Activated naive CD4-positive, alpha-beta T cell (primary cell): ENCODE measurements at places on chromosomes 6 and 20.

DNA sequence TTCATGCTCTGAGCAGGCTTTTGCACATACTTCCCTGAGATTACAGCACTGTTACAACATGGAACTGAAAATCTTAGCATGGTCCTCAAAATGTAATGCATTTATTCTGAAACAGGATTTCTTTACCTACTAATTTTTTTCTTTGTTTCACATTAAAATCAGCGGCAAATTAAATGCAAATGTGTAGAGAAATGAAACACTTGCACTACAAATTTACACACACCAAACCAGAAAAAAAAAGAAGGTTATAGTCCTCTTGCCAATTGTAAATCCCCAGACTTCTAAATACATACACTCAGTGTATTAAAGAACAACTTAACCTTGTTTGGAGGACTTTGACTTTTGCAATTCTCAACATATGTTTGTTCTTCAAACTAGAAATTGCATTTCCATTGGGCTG, 210.9 kb upstream of the TBX18 start:
- no peak for DNase-seq

DNA sequence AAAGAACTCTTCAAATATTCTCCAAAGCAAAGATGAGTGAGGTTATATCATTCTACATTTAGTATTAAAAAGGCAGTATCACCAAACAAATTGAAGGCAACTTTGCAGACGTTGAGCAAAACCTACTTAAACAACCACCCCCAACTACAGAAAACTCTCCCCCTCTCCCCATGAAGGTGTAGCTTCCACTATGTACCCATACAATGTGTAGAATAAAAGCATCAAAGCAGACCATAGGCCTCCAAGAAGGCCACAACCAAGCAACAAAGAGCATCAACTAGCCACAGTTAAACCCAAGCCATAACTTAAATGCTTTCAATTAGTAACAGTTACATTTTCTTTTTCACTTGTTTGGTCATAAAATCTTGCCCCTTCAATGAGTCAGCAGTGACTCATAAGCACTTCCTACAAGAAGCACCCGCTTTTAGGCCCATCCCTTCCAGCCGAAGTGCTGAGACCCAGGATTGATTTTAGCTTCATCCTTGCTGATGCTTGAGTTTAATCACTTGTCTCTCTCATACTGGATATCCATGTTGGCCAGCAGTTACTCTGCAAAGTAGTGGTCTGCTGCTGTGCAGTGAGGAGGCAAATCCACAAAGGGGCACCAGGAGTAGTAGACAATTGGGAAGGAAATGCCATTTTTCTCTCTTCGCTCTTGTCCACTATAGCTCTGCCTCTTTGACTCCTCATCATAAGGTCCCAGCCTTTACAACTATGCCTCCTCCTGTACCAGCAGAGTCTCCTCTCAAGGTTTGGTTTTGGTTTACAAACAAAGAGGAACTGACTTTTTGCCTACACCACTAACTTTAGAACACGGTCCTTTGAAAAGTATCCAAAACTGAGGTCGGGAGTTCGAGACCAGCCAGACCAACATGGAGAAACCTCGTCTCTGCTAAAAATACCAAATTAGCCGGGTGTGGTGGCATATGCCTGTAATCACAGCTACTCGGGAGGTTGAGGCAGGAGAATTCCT, 8.4 kb upstream of the NUP153 start:
- no peak for DNase-seq

- no peak for DNase-seq
These were observed 9.4 kb upstream of the PYGB start for GRCh38 chr20:25238319-25239037.

GRCh38 chr6:156916130-156916801, 139.1 kb downstream of the ARID1B start:
- DNase-seq, result no peak

DNA sequence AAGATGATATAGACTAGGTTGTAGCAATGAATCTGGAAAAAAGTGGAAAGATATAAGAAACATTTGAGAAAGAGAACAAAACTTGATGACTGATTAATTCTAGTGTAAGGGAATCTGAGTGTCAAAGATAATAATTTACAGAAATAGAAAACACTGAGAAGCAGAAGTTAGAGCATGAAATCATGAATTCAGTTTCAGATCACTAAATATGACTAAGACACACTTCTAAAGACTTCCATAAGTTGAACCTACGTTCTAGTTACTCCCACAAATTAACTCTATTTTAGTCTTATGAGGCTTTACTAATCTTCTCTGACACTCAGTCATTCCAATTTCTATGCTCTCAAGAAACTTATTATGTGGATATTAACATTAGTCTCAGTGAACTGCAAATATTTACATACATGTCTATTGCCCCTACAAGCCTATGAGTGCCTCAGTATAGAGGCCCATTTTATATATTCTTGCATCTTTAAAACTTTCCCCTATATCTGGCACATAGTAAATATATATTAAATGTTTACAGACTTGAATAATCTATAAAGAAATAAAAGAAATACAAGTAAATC, 30.4 kb downstream of the IBTK start:
- DNase-seq, result no peak

DNA sequence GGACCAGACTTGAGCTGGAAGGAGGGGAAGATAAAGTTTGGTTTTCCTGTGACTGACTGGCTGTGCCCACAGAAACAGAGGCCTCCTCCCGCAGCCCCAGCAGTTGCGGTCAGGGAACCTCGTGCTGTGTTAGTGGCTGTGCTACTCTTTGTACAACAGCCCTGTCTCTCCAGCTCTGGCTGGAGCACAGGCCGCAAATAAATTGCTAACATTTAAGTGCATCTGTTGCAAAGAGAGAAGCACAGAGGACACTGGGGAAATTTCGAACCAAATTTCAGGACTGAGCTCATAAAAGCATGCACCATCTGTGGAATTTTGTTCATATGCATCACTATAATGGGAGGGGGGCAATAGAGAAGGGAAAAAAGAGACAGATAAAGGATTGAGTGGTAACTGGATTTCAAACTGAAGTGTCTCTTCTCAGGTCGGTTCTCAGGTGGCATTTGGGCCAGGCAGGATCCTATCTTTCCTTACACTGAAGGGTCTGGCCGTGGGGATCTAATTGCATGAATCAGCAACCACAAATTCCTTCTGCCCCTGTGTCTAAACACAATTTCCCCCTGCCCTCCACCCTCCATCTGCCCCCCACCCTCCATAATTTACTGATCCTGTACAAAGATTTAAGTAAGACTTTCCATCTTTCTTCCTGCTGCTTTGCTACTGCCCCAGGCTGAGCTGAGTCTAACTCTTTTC, 88.9 kb upstream of the ATXN1 start:
- DNase-seq, result no peak

- no peak for DNase-seq
These were observed 54.1 kb downstream of the MAFB start for GRCh38 chr20:40634891-40635290.

DNA sequence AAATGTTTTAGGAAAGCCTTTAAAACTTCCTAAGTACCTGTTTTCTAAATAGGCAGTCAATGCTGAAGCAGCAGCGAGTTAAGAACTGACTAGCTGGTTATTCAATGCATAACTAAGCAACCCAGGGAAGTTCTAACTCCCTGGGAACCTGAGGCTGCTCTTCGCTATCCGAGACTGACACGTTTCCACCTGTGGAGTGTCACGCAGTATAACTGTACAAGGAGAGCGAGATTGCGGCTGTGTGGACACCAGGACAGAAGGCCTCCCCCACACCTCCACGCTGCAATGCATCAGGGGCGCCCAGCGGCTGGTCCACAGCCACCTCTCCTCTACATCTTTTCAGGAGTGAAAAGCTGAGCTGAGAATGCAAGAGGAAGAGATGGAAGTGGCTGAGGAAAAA, 8.0 kb downstream of the PXDC1 start:
- no peak for DNase-seq

GRCh38 chr6:165042912-165043311, 266.5 kb downstream of the C6orf118 start:
- DNase-seq, result no peak

DNA sequence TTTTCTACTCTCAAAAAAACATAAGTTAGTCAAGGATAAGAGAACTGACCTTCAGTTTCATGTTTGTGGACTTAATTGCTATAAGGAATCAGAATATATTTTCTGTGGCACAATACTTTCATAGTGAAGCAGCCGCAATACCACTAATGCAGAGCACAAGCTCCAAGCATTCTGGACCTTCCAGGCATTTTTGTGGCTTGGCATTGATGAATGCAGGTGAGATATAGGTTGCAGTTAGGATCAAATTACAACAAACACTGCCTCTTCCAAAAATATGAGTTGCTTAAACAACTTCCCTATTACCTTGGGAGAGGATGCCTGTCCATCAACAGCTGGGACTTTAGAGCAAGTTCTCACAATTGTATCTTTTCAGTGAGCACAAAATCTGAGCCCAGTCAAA, 162.8 kb upstream of the RSPO3 start:
- no peak for DNase-seq

DNA sequence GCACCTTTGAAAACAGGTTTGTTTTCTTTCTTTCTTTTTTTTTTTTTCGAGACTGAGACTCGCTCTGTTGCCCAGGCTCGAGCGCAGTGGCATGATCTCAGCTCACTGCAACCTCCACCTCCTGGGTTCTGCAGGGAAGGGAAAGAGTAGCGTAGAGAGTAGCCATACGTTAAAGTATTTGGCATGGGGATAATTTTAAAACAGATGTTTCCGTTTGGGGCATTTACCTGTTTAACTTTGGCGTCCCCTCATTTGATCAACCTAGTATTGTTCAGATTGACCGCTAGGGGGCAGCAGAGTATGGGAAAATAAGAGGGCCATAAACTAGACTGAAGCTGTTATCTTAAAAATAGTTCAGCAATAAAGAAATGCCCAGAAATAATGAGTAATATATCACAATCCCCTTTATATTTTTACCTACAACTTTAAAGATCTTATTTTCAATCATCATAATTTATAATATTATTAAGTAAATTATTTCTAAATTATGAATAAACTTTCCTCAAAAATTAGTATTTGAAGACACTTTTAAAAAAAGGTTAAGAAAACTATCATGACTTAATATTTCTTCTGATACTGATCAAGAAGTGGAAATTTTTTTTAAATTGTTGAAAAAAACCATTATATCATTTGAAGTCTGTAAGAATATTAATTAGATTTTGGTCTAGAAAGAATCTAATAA, 7.6 kb upstream of the TAAR9 start:
- DNase-seq, result peak; percentile 38

DNA sequence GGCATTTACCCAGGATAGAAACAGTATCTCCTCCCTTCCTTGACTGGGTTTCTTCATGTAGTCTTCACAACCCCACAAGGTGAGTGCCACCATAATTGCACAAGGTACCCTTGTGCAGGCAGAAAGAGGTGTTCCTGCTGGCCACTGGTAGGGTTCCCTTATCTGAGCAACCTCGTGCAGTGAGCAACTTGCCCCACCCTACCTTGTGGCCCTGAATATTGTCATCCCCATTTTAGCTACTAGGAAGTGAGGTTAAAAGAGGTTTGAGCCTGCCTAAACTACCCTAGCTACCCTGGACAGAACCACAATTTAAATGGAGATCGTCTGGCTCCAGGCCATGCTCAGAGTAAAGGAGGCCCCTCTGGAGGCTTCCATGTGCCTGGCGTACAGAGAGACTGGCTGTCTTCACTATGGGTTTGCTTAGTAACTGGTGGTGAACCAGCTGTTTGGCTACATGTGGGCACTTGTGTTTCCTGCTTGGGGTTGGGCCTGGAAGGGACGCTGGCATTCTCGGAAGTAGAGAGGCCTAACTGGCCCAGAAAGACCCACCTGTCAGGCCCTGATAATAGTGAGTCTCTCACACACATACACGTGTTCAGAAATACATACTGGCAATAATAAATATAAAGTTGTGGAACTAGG, 148.8 kb downstream of the LRFN2 start:
- DNase-seq, result no peak

GRCh38 chr20:45848969-45849582, 8.1 kb downstream of the ACOT8 start:
- no peak for DNase-seq

DNA sequence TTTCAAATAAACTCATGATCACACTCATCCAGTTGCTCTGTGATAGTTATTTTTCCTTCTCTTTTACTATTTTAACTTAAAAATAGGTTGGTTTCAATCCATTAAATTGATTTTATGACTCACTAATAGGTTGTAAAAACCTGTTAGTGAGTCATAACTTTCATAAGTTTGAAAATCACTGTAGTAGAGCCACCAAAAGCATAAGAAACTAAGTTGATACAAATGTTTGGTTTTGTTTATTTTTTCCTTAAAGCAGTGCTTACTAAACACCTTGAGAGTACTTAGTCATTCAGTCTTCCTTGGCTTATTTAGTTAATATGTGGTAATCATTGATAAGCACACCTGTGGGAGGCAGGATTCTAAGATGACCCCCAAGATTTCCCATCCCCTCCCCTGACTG, 312.1 kb upstream of the MAN1A1 start:
- no peak for DNase-seq

- DNase-seq, result no peak
These were observed 51.9 kb downstream of the TMEM242 start for GRCh38 chr6:157271441-157271840.

DNA sequence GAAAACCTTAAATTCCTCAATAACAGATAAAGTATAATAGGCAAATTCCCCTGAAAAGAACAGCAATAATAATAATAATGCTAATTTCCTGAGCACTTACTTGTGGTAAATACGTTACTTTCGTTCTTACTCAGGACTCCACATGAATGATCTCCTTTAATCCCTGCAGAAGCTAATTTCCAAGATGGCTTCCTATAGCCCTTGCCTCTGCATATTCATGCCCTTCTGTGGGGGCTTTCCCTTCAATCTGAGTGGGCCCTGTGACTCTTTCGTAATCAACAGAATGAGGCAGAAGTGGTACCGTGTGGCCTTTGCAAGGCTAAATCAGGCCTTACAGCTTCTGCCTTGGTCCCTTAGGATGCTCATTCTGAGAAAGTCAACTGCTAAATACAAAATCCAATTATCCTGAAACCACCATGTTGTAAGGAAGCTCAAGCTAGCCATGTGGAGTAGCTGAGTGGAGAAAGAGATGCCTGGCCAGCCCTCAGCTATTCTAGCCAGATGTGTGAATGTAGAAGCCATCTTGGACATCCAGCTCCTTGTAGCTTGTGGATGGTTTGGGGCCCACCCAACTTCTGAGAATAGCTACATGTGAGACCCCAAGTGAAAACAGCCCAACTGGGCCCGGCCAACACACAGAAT, 50.5 kb downstream of the MCUR1 start:
- DNase-seq, result no peak

GRCh38 chr6:126170978-126171382, 168.9 kb upstream of the CENPW start:
- no peak for DNase-seq

DNA sequence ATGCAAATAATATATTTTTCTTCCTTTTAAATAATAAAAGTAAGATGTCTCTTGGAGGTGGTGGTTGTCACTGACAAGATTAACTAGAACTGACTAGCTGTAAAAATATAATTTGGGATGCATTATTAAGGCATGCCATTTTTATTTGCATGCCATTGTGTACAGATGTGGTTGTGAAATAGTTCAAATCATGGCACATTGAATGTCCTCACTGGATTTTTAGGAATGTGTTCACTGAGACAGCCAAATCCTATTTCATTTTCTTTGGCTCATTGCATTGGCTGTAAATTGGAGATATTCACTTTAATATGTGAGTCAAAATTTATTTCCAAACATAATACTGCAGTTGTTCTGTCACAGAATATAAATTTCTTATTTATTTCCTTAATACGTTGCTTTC, 62.3 kb downstream of the ESR1 start:
- DNase-seq, result no peak
